ENCODE measurements at places on chromosomes 7 and 10. TPM values are rescaled to one million over a fixed set of nuclear protein-coding genes. Genes with fewer than 3 reads are reported as not detected.

NME8 gene
- not detected for total RNA-seq

SPDYE1 gene
- not detected for total RNA-seq

PDE1C gene
- 8.4 TPM for total RNA-seq

SLIT1 gene
- total RNA-seq: 0.32 TPM

SPACDR gene
- total RNA-seq: not detected

CNPY1 gene
- total RNA-seq: not detected

EEPD1 gene
- 16.2 TPM for total RNA-seq

SEMA3C gene
- 83.8 TPM for total RNA-seq

SMKR1 gene
- total RNA-seq: not detected

GRCh38 chr7:100614308-100614861, 2.0 kb downstream of the MOSPD3 start:
- H3K27me3 ChIP-seq: no peaks in the 10 kb centered on the region
- no peak for DNase-seq
- H3K36me3 ChIP-seq: no peaks in the 10 kb centered on the region
- H3K4me1 ChIP-seq: peaks cover 20% of the 10 kb centered on the region

DNA sequence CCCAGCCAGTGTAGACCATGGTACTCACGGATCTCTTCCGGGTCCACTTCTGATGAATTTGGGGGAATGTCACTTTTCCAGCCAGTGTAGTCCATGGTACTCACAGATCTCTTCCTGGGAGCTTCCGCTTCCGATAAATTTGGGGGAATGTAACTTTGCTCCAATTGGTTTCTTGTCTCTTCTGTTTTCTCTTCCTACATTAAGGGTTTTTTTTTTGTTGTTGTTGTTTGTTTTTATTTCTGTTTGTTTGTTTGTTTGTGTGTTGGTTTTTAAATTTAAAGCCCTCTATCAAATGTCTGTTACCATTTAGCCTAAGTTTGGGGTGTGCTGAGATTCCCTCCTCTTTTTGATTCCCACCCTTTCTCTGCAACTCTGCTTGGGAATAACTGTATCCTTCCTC, 475.8 kb upstream of the FZD8 start:
- no peaks in the 10 kb centered on the region for H3K4me1 ChIP-seq
- H3K36me3 ChIP-seq: no peaks in the 10 kb centered on the region
- no peak for DNase-seq
- no peaks in the 10 kb centered on the region for H3K27me3 ChIP-seq
- peak overlapping the region; percentile 40 for H3K27ac ChIP-seq

DNA sequence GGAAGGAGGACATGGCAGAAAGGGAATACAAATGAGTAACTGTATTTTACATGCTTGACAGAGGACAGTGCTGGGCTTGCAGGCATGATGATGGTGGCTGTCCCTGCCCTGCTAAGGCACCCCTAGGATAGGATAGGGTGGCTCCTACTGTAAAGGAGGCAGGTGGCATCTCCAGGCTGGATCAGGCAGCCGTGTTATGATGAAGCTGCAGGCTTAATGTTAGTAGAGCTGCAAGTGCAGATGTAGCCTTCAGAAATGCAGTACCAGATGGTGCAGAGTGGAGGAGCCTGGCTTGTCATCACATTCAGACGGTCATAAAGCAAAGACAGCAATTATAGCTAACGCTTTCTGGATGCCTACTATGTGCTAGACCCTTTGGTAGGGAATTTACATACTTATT, 287.9 kb upstream of the PODXL start:
- no peak for DNase-seq
- no peaks in the 10 kb centered on the region for H3K27me3 ChIP-seq
- no peaks in the 10 kb centered on the region for H3K4me1 ChIP-seq
- no peak overlapping the region for H3K4me3 ChIP-seq

DNA sequence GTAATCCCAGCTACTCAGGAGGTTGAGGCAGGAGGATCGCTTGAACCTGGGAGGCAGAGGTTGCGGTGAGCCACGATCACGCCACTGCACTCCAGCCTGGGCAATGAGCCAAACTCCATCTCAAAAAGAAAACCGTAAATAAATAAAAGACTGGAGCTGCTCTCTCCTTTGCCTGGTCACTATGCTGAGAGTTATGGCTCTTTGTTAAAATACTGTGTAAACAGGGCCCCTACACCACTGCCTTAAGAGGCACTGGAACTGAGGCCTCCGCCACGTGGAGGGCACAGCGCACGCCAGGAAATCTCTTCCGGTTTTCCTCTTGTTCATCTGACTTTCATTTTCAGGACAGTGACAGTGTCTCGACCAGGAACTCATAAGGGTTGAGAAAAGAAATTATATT, 123.3 kb downstream of the PAXIP1 start:
- no peak overlapping the region for H3K27ac ChIP-seq
- no peaks in the 10 kb centered on the region for H3K4me1 ChIP-seq
- peaks cover 3% of the 10 kb centered on the region for H3K27me3 ChIP-seq
- DNase-seq: peak; percentile 17
- no peak overlapping the region for H3K4me3 ChIP-seq
- no peaks in the 10 kb centered on the region for H3K36me3 ChIP-seq

DNA sequence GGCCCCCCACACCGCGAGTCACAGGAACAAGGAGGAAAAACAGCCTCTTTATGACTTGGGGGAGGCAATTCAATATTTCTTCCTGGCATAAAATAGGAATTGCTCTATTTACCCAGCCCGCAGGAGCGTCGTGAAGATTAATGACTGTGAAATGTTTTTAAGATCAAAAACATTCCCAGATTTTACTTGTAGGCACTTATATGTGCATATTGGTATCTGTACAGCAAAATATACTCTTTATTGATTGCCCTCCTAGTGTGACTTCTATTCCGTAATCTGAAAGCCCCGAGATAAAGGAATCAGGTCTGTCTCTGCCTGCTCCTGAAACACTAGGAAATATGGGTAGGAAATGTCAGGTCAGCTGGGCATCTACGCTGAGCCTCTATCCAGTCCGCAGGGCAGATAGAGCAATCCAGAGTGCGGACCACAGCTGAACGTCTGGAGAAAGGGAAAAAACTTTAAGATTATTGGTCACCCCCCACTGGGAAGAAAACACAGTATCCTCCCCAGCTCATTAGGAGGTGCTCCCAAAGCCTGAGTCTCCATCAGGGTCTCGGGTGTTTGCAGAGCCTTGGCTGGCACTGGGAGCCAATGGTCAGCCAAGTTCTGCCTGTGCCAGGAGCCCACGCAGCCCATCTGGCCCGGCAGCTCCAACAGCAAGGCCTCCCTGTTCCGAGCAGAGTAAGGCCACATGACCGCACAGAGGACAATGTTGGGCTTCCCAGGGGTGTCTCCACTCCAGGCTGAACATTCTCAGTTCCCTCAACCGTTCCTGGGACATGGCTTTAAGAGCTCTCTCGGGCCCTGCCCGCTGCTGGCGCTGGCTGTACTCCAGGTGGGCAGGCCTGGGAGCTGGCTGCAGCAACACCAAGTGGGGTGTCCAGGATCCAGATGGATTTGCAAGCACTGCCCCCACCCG, 7.7 kb downstream of the CTBP2 start:
- H3K27me3 ChIP-seq: no peaks in the 10 kb centered on the region
- peak overlapping the region; percentile 23 for H3K4me3 ChIP-seq
- peak; percentile 74 for DNase-seq
- H3K36me3 ChIP-seq: no peaks in the 10 kb centered on the region
- peaks cover 99% of the 10 kb centered on the region for H3K4me1 ChIP-seq

- no peaks in the 10 kb centered on the region for H3K36me3 ChIP-seq
- H3K27me3 ChIP-seq: no peaks in the 10 kb centered on the region
- no peaks in the 10 kb centered on the region for H3K4me1 ChIP-seq
- H3K4me3 ChIP-seq: no peak overlapping the region
These were observed 1137.0 kb upstream of the PHF14 start for GRCh38 chr7:9836671-9837070.

GRCh38 chr10:79123547-79123963, 54.8 kb downstream of the ZMIZ1 start:
- H3K4me1 ChIP-seq: peaks cover 29% of the 10 kb centered on the region
- no peaks in the 10 kb centered on the region for H3K27me3 ChIP-seq
- no peak overlapping the region for H3K27ac ChIP-seq
- DNase-seq: no peak
- no peak overlapping the region for H3K4me3 ChIP-seq

- DNase-seq: no peak
- no peaks in the 10 kb centered on the region for H3K4me1 ChIP-seq
- H3K4me3 ChIP-seq: no peak overlapping the region
- no peaks in the 10 kb centered on the region for H3K36me3 ChIP-seq
These were observed 30.2 kb downstream of the ACADSB start for GRCh38 chr10:123038782-123039631.

DNA sequence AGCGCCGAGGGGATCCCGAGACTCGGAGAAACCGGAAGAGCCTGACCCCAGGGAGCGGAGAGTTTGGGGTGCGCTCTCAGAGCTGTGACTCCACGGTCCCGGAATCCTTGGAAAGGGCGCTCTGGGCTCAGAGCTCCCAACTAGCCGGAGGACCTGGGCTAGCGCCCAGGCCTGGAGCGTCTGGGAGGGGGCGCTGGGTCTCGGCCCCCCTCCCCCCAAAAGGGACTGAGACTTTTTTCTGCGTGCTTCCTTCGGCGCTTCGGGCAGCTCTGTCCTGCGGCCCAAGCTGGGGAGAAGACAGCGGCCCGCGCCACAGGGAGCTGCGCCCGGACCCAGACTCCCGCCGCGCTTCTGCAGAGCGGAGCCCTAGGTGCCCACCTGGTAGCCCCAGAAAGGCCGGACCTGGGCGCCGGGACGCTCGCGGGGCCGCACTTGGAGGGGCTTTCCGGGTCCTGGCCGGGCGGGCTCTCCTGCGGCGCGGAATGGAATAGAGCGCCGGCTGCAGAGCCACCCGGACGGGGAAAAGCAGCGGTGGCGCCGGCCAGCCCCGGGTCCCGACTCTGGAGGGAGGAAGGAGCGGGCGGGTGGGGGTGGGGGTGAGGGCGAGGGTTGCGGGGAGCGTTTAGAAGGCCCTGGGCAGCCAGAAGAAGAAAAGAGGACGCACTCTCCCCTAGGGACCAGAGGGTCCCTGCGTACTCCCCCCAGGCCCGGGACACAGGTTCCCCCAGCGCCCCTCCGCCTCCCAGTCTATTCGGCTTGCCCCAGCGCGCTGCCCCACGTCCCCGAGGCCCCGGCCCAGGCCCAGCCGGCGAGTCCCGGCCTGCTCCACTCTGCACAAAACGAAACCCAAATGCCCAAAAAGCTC, 4.7 kb downstream of the ZNF503 start:
- no peaks in the 10 kb centered on the region for H3K4me1 ChIP-seq
- H3K27ac ChIP-seq: peak overlapping the region; percentile 94
- no peaks in the 10 kb centered on the region for H3K36me3 ChIP-seq
- H3K4me3 ChIP-seq: peak overlapping the region; percentile 78
- H3K27me3 ChIP-seq: peaks cover 12% of the 10 kb centered on the region
- DNase-seq: peak; percentile 22

DNA sequence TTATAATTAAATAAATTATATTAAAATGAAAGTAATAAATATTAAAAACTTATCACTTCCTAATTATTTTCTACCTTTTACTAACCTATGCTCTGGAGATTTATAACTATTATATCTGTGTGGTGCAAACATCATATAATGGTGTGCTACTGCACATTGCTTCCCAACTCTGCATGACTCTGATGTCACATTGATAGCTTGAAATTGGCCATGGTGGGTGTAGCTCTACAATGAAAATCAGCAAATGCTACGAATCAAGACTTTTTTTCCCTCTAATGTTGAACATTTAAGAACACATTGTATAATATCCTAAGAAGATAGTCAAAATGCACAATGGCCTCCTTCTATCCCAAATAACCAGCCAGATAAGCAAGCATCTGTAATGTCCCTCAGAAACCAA, 99.1 kb downstream of the ARMH3 start:
- H3K27ac ChIP-seq: no peak overlapping the region
- H3K27me3 ChIP-seq: no peaks in the 10 kb centered on the region
- no peaks in the 10 kb centered on the region for H3K36me3 ChIP-seq
- no peak for DNase-seq
- no peaks in the 10 kb centered on the region for H3K4me1 ChIP-seq
- H3K4me3 ChIP-seq: no peak overlapping the region

- no peaks in the 10 kb centered on the region for H3K27me3 ChIP-seq
- no peak overlapping the region for H3K4me3 ChIP-seq
- H3K36me3 ChIP-seq: no peaks in the 10 kb centered on the region
These were observed 32.7 kb upstream of the DMTF1 start for GRCh38 chr7:87119581-87119980.

DNA sequence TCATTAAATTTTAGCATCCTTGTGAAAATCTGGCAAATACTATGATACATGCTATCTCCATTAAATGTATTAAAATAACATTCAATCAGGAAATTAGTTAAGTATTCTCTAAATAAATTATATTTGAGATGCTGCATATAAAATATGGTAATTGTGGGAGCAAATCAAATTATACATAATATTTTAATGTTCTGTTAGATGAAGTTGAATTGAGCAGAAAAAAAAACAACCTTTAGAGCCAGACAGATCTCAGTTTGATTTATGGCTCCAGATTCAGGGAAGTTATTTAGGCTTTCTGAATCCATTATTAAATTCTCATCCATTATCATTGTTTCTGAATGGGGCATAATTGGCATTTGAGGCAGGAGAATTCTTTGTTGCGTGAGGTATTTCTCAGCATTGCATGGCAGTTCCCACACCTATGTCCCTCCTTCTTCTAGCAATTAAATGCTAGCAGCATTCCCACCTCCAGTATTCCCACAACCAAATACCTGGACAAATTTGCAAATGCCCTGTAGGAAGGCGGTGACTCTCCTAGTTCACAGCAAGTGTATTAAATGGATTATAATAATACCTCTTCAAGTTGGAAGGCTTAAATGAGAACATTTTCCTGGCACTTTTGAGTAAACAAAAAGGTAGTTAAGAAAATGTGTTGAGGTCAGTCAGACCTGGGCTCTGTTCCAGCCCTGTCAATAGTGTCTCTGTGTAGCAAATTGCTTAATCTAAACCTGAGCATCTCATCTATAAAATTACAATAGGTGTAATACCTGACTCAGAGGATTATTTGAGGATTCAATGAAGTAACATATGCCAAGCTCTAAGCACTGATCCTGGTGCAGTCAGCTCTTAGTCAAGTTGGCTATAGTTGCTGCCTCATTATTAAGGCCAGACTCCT, 108.9 kb downstream of the RNLS start:
- H3K27ac ChIP-seq: no peak overlapping the region
- no peaks in the 10 kb centered on the region for H3K36me3 ChIP-seq
- H3K4me3 ChIP-seq: no peak overlapping the region
- DNase-seq: peak; percentile 62
- no peaks in the 10 kb centered on the region for H3K27me3 ChIP-seq

DNA sequence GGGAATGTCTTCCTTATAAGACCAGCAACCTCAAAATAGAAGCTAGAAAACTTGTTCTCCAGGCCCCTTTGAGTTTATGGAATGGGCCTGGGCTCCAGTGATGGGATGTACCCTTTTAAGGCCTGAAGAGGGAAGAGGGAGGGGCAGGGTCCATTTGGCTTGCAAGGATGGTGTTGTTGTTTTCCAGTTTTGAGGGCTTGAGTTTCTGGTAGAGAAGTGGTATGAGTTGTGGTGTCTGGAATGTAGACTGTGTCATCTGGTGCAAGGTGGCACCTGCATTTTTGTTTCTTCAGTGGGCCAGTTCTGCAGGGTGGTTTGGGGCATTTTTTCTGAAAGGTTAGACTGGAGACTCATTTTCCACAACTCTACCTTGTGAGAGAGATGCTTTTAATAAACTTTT, 90.1 kb downstream of the ZNF777 start:
- H3K4me3 ChIP-seq: no peak overlapping the region
- no peaks in the 10 kb centered on the region for H3K36me3 ChIP-seq
- H3K27ac ChIP-seq: no peak overlapping the region
- DNase-seq: no peak
- no peaks in the 10 kb centered on the region for H3K27me3 ChIP-seq
- H3K4me1 ChIP-seq: no peaks in the 10 kb centered on the region

Measured in transverse colon (tissue), 4 donors.